K562 (cell line): ENCODE measurements at places on chromosomes 11 and 22. TPM values are rescaled to one million over a fixed set of nuclear protein-coding genes. Genes with fewer than 3 reads are reported as not detected.
A peak's percentile ranks its signal among the peaks of the same experiment; 100 is the strongest.

DNA sequence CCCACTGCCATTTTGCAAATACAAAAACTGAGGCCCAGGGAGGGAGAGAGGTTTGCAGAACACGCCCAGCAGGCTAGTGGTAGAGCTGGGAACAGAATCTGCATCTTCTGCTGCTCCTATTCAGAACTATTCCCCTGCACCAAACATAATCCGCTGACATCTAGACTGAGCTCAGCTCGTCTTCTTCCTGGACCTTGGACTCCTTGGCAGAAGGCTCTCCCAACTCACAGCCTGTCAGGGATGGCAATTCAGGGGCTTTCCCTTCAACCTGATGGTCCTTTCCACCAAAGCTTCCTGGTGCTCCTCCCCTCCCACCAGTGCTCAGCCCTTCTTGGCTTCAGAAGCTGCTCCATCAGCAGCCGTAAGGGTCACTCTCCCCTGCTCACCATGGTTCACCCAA, 9.5 kb upstream of the NPAS4 start:
- H3K4me1 ChIP-seq = peaks cover 9% of the 10 kb centered on the region; the same call in 1 of the 2 replicates
- peaks cover 60% of the 10 kb centered on the region for H3K27me3 ChIP-seq
- H3K36me3 ChIP-seq = no peaks in the 10 kb centered on the region
- H3K27ac ChIP-seq = no peak overlapping the region
- H3K4me3 ChIP-seq = no peak overlapping the region

GRCh38 chr11:80462211-80462610, 1021.4 kb upstream of the TENM4 start:
- H3K27me3 ChIP-seq = no peaks in the 10 kb centered on the region
- H3K4me3 ChIP-seq = no peak overlapping the region
- H3K4me1 ChIP-seq = no peaks in the 10 kb centered on the region
- DNase-seq = no peak
- H3K36me3 ChIP-seq = no peaks in the 10 kb centered on the region

The SOX10 gene
- not detected in 2 replicates for total RNA-seq

DNA sequence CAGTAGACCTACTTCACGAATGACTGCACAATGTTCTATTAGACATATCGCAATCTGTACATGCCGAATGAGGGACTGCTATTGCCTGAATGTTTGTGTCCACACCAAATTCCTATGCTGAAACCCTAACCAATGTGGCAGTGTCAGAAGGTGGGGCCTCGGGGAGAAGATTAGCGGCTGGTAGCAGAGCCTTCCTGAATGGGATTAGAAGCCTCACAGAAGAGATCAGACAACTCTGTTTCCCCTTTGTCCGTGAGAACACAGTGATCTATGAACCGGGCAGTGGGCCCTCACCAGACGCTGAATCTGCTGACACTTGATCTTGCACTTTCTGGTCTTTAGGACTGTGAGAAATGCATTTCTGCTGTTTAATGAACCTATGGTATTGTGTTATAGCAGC, 33.1 kb downstream of the LRFN4 start:
- DNase-seq = no peak
- H3K36me3 ChIP-seq = 0 out of 3 replicates have a peak, but pooled peaks cover 4% of the 10 kb centered on the region
- H3K27me3 ChIP-seq = no peaks in the 10 kb centered on the region
- H3K4me1 ChIP-seq = peaks cover 33% of the 10 kb centered on the region
- no peak overlapping the region for H3K4me3 ChIP-seq

The KIF18A gene
- total RNA-seq = 22.1 and 22.5 TPM in 2 replicates

The MB gene
- not detected in 2 replicates for total RNA-seq

The TMEM132A gene
- total RNA-seq = 0.24 and 0.47 TPM in 2 replicates

DNA sequence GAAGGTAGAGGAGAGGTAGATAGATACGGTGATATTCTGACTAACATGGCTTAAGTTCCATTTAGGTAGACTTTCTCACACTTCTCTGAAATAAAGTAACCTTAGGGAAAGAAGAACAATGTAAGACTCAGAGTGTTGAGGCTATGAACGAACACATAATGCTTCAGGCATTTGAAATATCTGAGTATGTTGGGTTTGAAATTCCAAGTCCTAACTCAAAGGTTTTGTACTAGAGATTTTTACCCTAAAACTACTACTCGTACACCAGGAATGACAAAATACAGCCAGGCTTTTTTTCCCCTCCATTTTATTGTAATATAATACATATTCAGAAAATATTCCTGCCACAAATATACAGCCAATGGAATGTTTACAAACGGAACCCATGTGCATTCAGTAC, 592.6 kb downstream of the ETS1 start:
- H3K4me3 ChIP-seq = no peak overlapping the region
- no peaks in the 10 kb centered on the region for H3K4me1 ChIP-seq
- DNase-seq = no peak
- H3K36me3 ChIP-seq = no peaks in the 10 kb centered on the region
- H3K27ac ChIP-seq = no peak overlapping the region

- H3K4me3 ChIP-seq = no peak overlapping the region
- H3K36me3 ChIP-seq = no peaks in the 10 kb centered on the region
- no peaks in the 10 kb centered on the region for H3K4me1 ChIP-seq
- no peaks in the 10 kb centered on the region for H3K27me3 ChIP-seq
- no peak for DNase-seq
- no peak overlapping the region for H3K27ac ChIP-seq
Measured at GRCh38 chr11:122287401-122287800, 171.4 kb upstream of the BLID start.

- no peak for DNase-seq
- no peak overlapping the region for H3K4me3 ChIP-seq
- H3K36me3 ChIP-seq = peaks cover 80% of the 10 kb centered on the region
- no peak overlapping the region for H3K27ac ChIP-seq
Measured at GRCh38 chr11:5348551-5349194, 2.6 kb upstream of the OR51B6 start.

- no peaks in the 10 kb centered on the region for H3K36me3 ChIP-seq
- H3K4me3 ChIP-seq = no peak overlapping the region
Measured at GRCh38 chr11:11806586-11806985, 35.2 kb upstream of the USP47 start.

GRCh38 chr22:39317775-39318506, 1.5 kb downstream of the RPL3 start:
- H3K36me3 ChIP-seq = peaks cover 60% of the 10 kb centered on the region
- peaks cover 33% of the 10 kb centered on the region for H3K4me1 ChIP-seq
- H3K4me3 ChIP-seq = peak overlapping the region; percentile 69
- H3K27ac ChIP-seq = peak overlapping the region; percentile 86
- H3K27me3 ChIP-seq = no peaks in the 10 kb centered on the region

The SCGB1A1 gene
- 0.55 and 1.1 TPM in 2 replicates for total RNA-seq

GRCh38 chr11:529728-530411, 5.5 kb downstream of the HRAS start:
- no peaks in the 10 kb centered on the region for H3K27me3 ChIP-seq
- no peak overlapping the region for H3K27ac ChIP-seq
- no peak for DNase-seq
- peaks cover 35% of the 10 kb centered on the region; the same call in 1 of the 3 replicates for H3K36me3 ChIP-seq
- peaks cover 5% of the 10 kb centered on the region; the same call in 2 of the 3 replicates for H3K4me1 ChIP-seq

GRCh38 chr11:28965819-28966218, 857.6 kb downstream of the METTL15 start:
- no peak for DNase-seq
- no peaks in the 10 kb centered on the region for H3K36me3 ChIP-seq
- H3K4me1 ChIP-seq = no peaks in the 10 kb centered on the region
- no peaks in the 10 kb centered on the region for H3K27me3 ChIP-seq

The SHANK3 gene
- 0.07 and 0.13 TPM in 2 replicates for total RNA-seq

The F2 gene
- 0.16 and 0.22 TPM in 2 replicates for total RNA-seq

The KMT5B gene
- total RNA-seq = 22.7 and 24.7 TPM in 2 replicates

- peak; percentile 93 for DNase-seq
- H3K4me3 ChIP-seq = no peak overlapping the region
- peak overlapping the region; percentile 90 for H3K27ac ChIP-seq
- peaks cover 18% of the 10 kb centered on the region for H3K36me3 ChIP-seq
- H3K4me1 ChIP-seq = peaks cover 45% of the 10 kb centered on the region
- H3K27me3 ChIP-seq = no peaks in the 10 kb centered on the region
Measured at GRCh38 chr11:61841636-61842527, 13.8 kb downstream of the FADS2 start.

- H3K36me3 ChIP-seq = peaks cover 5% of the 10 kb centered on the region; the same call in 1 of the 3 replicates
- no peak overlapping the region for H3K27ac ChIP-seq
- peaks cover 39% of the 10 kb centered on the region for H3K4me1 ChIP-seq
- no peak for DNase-seq
Measured at GRCh38 chr11:67364783-67365722, 8.3 kb downstream of the CLCF1 start.

GRCh38 chr11:63242089-63242781, 1.2 kb downstream of the SLC22A25 start:
- no peak for DNase-seq
- H3K4me1 ChIP-seq = no peaks in the 10 kb centered on the region

The ARHGAP8 gene
- 1.5 and 2.2 TPM in 2 replicates for total RNA-seq

- H3K36me3 ChIP-seq = no peaks in the 10 kb centered on the region
- no peak for DNase-seq
- H3K27ac ChIP-seq = no peak overlapping the region
- no peaks in the 10 kb centered on the region for H3K4me1 ChIP-seq
- no peak overlapping the region for H3K4me3 ChIP-seq
- no peaks in the 10 kb centered on the region for H3K27me3 ChIP-seq
Measured at GRCh38 chr11:22510010-22510409, 115.6 kb downstream of the FANCF start.

The KDELR3 gene
- 10.6 and 12.2 TPM in 2 replicates for total RNA-seq

DNA sequence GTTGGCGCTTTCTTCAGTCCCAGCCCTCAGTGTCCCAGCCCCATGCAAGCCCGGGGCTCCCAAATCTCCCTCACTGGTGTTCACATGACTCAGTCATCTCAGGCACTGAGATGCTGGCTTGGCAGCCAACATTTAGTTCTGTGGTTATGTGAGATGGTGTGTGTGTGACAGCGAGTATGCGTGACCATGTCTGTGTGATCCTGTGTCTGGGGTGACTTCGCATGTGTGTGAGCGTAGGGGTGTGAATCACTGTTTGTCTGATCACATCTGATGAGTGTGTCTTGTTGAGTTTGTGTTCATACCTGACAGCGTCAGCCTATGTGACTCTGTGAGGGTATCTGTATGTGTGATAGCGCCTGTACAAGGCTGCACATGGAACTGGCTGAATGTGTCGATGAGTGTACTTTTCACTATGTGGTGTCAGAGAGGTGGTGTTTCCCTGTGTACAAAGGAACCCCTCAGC, 16.2 kb downstream of the CREB3L1 start:
- H3K27me3 ChIP-seq = no peaks in the 10 kb centered on the region
- H3K4me3 ChIP-seq = no peak overlapping the region
- peak overlapping the region; percentile 85 for H3K27ac ChIP-seq
- H3K36me3 ChIP-seq = peaks cover 5% of the 10 kb centered on the region; the same call in 2 of the 3 replicates
- peaks cover 59% of the 10 kb centered on the region for H3K4me1 ChIP-seq
- DNase-seq = no peak

DNA sequence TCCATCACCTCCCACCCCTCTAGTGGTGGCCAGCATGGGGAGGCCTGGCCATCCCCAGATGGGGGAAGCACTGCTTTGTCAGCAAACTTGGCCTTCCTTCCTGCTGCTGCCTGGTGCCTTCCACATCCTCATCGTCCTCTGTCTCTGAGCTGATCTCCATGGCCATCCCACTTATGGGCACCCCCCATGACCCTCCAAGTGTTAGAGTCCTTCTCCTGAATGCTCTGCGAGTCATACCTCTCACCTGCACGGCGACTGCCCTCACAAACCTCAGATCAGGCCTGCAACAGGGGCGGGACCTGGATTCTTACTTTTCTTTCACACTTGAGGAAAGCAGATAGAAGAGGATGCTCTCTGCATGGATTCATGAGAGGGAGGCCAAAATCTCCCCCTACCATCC, 24.0 kb downstream of the POU2AF1 start:
- no peak for DNase-seq

- H3K36me3 ChIP-seq = peaks cover 7% of the 10 kb centered on the region; the same call in 1 of the 3 replicates
- no peak overlapping the region for H3K4me3 ChIP-seq
- no peaks in the 10 kb centered on the region for H3K27me3 ChIP-seq
- DNase-seq = no peak
- H3K27ac ChIP-seq = no peak overlapping the region
- H3K4me1 ChIP-seq = no peaks in the 10 kb centered on the region
Measured at GRCh38 chr22:17065433-17065832, 19.4 kb upstream of the IL17RA start.

GRCh38 chr22:19766511-19767426, 6.2 kb downstream of the TBX1 start:
- peaks cover 8% of the 10 kb centered on the region; the same call in 1 of the 3 replicates for H3K36me3 ChIP-seq
- peak overlapping the region; percentile 34 for H3K4me3 ChIP-seq
- peaks cover 6% of the 10 kb centered on the region; the same call in 1 of the 3 replicates for H3K4me1 ChIP-seq
- peaks cover 14% of the 10 kb centered on the region for H3K27me3 ChIP-seq
- peak overlapping the region; percentile 46; the same call in 1 of the 3 replicates for H3K27ac ChIP-seq

DNA sequence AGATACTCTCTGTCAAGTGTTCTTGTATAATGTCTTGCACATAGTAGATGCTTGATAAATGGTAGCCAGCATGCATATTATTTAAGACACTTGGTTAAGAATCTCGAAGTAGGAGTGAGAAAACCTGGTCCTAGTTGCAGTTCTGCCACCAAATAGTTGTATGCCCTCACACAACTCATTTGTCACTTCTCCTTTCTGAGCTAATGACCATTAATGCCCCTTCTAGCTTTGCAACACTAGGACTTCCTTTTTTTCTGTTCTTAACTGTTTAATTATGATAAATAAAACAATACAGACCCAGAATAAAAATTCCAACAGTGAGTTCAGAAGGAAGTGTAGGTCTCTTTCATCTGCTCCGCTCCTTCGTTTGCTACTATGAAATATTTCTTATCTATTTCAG, 453.6 kb downstream of the TMEM135 start:
- no peak overlapping the region for H3K4me3 ChIP-seq
- H3K36me3 ChIP-seq = no peaks in the 10 kb centered on the region
- no peak for DNase-seq
- H3K4me1 ChIP-seq = no peaks in the 10 kb centered on the region
- H3K27ac ChIP-seq = no peak overlapping the region

DNA sequence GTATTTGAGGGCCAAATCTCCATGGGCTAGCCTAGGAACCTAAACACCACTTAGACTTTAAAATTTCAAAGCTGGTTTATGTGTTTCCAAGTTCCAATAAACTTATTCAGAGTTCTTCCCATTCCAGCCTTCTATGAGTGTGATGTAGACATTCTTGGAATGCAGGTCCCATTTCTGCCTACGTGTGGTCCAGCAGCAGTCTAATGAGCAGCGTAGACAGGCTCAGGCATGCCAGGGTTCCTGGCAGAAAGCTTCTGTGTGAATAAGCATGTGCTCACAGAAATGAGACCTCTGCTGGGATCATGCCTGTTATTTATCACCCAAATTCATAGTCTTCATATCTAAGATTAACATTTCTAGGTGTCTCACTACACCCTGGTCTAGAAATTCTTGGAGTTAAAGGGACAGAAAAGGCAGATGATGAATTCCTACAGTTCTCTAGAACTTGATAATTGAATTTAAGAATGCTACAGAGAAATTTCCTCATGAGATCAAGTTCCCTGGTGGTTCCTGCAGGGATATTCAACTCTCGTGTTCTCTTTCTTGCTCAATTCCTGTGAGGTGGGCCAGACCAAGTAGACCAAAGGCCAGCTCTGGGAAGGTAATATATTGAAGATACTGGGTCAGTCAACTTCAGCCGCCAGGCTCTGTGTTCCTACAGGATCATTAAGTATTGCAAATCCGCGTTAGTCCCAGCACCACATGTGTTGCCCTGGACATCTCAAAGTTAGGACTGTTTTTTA, 17.6 kb downstream of the RNF185 start:
- DNase-seq = no peak
- H3K27ac ChIP-seq = no peak overlapping the region
- H3K27me3 ChIP-seq = no peaks in the 10 kb centered on the region
- H3K4me1 ChIP-seq = no peaks in the 10 kb centered on the region
- no peak overlapping the region for H3K4me3 ChIP-seq

GRCh38 chr11:1287928-1288327, 21.5 kb downstream of the TOLLIP start:
- no peak overlapping the region for H3K4me3 ChIP-seq
- H3K27me3 ChIP-seq = no peaks in the 10 kb centered on the region
- no peak overlapping the region for H3K27ac ChIP-seq
- peaks cover 58% of the 10 kb centered on the region; the same call in 1 of the 3 replicates for H3K36me3 ChIP-seq
- H3K4me1 ChIP-seq = no peaks in the 10 kb centered on the region; the same call in 1 of the 2 replicates

The HEPHL1 gene
- total RNA-seq = not detected in 2 replicates

The DDI1 gene
- not detected in 2 replicates for total RNA-seq
